ENCODE measurements at places on chromosomes 6 and 20.

- no peak for DNase-seq
Observed at GRCh38 chr6:32816746-32817204, at the start of gene HLA-DOB. TSS of gene HLA-DOB (minus strand) at chr6:32817002. CDS start at chr6:32816951, 51 bp downstream.

DNA sequence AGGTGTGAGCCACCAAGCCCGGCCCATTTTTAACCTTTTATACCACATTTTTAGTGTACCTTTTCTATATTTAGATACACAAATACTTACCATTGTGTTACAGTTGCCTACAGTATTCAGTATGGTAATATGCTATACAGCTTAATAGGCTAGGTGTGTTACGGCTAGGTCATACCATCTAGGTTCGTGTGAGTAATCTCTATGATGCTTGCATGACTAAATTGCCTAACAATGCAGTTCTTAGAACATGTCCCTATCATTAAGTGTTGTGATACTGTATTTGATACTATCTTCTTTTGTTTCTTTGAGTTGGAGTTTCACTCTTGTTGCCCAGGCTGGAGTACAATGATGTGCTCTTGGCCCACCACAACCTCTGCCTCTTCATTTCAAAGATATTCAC is 387.7 kb upstream of the SASH1 start:
- DNase-seq = no peak

DNA sequence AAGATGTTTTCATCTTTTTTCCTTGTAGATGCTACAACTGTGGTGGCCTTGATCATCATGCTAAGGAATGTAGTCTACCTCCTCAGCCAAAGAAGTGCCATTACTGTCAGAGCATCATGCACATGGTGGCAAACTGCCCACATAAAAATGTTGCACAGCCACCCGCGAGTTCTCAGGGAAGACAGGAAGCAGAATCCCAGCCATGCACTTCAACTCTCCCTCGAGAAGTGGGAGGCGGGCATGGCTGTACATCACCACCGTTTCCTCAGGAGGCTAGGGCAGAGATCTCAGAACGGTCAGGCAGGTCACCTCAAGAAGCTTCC is 101.5 kb downstream of the POPDC3 start:
- DNase-seq = no peak

DNA sequence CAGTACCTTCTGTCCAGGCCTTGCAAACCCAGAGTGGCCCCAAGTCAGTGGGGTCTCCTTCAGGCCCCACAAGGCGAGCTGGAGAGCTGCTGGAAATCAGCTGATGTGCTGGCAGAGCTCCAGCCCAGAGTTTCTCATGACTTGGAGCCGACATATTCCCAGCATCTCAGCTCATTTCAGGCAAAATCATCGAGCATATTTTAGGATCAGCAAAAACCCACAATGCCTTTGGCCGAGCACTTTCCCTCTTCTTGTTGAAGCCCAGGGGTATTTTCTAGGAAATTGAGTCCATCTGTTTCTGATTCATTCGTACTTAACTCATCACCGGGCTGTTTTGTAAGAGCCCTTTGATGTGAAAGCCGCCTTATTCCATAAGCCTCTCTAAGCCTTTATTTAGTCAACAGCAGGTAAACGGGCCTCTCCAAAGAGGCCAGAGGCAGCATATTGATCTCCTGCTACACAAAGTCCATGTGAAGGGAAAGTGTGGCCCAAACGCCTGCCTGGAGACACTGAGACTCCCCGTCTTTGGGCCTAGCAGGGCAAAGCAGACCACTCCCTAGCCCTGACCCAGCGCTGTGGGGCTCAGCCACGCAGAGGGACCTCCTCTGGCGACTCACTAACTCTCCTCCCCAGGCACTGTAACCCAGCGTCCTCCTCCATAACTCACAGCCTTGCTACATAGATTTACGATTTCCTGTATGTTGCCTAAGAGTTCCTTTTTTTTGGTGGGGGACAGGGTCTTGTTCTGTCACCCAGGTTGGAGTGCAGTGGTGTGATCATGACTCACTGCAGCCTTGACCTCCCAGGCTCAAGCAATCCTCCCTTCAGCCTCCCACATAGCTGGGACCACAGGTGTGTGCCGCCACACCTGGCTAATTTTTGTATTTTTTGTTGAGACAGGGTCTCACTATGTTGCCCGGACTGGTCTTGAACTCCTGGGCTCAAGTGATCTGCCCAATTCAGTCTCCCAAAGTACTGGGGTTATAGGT is 12.1 kb upstream of the C20orf203 start:
- no peak for DNase-seq

DNA sequence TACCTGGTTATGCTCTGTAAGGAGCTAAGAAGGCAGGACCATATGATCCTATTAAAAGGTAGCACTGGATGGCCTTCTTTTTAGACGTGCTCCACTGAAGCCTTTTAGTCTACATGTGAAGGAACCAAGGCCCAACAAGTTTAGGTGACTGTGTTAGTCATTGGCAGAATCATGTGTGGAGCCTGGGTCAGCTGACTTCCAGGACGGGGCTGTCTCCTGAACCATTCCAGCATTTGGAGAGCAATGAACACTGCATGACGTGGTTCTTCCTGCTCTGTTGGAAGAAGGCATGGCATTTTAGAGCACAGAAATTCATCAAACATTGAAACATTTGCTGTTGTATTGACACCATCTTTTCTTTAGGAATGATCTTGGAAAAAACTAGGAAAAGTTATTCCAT is 87.8 kb upstream of the TIAM2 start:
- DNase-seq = no peak

DNA sequence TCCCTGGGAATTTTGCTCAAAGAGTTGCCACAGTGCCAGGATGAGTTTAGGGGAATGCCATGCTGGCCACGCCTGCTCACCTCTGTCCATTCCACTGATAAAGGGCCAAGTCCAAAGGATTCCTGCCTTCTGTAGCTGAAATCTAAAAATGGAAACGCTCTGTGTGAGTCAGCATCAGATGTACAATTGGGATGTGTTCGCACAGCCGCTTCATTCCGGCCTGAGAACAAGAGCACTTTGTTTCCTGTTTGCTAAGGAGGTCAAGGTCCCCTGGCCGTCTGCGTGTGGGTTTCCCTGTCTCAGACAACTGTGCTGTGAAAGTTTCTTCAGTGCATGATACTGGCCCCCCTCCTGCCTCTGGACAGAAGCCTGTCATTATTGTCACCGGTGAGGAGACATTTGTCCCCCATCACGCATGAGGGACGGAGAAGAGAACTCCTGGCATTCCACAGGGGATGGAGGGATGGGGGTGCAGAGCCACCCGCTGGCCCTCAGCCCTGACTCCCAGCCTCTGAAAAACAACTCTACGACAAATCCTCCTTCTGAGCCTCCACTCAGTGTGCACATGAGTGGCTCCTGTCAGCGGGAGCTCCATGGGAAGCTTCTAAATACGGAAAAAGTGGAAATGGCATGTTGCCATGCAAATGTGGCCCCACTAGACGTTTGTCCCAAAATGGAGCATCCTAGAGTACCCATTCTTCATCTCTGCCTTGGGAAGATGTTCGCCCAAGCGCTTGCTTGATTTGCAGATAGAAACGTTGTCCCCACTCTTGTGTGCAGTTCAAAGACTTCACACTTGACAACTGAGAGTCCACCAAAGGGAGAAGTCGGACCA is 143.5 kb upstream of the AFDN start:
- DNase-seq = no peak

- no peak for DNase-seq
Observed at GRCh38 chr20:39016041-39016440, 53.9 kb downstream of the DHX35 start.

GRCh38 chr6:52482903-52483670 is 62.9 kb downstream of the EFHC1 start:
- no peak for DNase-seq

DNA sequence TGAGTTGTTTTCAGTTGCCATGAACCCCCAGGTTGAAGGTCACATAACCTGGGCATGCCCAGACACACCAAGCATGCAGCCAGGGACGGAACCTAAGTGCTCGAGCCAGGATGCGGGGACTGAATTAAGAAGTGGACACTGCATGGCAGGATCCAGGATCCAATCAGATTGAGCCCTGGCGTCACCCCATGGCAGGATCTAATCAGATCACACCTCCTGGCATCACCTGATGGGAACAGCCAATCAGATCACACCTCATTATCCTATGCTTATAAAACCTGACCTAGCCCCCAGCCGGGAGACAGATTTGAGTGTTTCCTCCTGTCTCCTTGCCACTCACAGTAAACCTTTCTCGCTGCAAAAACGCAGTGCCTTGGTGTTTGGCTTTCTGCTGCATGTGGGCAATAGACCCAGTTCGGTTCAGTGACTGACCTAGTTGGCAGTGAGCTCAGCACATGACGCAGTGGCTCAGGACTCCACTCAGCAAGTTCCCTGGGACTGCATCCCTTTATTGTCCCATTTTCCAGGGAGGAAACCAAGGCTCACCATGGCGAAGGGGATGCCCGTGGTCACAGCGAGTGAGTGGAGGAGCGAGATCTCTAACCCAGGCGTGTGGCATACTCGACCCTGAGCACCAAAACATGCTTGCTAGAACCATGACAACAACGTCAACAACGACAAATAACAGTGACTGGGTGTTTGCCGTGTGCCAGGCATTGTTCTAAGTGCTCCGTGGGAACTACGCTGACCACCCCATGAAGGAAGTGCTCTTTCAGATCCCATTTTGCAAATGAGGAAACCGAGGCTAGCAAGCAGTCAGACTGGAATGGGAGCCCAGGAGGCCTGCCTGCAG is 66.3 kb downstream of the RBM38 start:
- no peak for DNase-seq

- DNase-seq = no peak
Observed at GRCh38 chr20:3863317-3863716, 16.7 kb downstream of the MAVS start.

DNA sequence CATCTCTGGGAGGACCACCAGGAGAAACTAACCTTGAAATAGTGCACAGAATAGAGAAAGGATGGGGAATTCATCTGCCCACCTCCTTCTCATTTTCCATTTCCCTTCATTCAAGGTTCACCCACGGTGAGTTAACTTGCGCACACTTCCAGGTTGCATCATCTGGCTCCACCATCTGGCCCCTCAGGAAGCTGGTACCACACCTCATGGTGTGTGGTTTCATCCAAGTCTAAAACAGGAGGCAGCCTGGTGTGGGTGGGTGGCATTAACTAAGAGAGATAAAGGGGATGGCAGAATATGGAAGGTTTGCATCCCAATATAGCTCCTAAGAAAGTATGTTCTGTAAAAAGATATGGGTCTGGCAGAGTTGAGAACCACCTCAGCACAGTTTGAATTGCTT is 3.8 kb downstream of the ZNF334 start:
- no peak for DNase-seq

DNA sequence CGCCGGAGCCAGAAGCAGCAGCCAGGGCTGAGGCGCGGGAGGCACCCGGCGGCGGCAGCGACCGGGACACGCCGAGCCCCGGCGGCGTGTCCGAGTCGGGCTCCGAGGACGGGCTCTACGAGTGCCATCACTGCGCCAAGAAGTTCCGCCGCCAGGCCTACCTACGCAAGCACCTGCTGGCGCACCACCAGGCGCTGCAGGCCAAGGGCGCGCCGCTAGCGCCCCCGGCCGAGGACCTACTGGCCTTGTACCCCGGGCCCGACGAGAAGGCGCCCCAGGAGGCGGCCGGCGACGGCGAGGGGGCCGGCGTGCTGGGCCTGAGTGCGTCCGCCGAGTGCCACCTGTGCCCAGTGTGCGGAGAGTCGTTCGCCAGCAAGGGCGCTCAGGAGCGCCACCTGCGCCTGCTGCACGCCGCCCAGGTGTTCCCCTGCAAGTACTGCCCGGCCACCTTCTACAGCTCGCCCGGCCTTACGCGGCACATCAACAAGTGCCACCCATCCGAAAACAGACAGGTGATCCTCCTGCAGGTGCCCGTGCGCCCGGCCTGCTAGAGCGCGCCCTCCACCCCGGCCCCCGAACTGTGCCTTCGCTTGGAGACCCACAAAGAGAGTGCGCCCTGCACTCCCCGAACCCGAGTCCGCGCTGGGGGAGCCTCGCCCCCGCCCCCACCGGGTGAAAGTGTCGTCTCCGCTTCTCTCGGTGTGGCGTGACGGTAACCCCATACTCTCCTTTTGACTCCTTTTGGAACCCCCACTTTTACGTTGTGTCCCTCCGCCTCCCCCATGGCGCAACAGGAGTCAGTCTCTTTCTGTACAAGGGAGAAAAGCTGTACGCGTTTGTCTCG is 1.6 kb downstream of the INSM1 start:
- no peak for DNase-seq

DNA sequence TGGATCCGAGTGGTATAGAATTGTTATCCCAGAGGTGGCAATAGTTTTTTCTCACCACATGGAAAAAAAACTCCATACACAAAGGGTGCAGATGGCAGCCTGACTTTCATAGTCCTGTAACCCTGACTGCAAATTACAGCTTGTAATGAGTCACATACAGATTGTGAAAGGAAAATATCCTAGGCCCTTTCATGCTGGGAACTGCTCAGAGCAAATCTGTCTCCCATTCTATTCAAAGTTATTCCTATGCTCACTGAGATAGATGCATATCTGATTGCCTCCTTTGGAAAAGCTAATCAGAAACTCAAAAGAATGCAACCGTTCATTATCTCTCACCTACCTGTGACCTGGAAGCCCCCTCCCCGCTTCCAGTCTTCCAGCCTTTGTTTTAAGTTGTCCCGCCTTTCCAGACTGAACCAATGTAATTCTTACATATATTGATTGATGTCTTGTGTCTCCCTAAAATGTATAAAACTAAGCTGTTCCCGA is 108.7 kb upstream of the MAP3K4 start:
- DNase-seq = no peak

GRCh38 chr6:38599261-38599660 is 40.5 kb downstream of the BTBD9 start:
- DNase-seq = no peak

- no peak for DNase-seq
Observed at GRCh38 chr6:129604321-129604720, 105.7 kb downstream of the ARHGAP18 start.

- DNase-seq = no peak
Observed at GRCh38 chr20:50682065-50682464, 9.3 kb downstream of the RIPOR3 start.

DNA sequence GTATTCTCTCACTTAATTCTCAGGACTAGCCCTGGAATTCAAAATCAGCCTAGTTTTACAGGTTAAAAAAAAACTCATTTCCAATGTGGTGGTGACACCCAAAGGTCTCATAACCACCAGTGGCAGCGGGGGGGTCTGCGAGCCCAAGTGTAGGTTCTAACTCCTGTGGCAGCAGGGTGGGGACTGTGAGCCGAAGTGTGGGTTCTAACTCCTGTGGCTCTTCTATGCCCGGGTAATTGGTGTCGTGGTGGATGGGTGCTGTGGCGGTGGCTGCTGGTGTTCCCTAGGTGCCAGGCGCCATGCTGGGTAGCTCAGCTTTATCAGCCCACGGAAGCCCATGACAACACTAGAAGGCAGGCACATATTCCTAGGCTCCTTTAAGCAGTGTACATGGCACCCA is 4.9 kb upstream of the ANKRD60 start:
- no peak for DNase-seq

GRCh38 chr20:51430198-51430950 is 112.1 kb downstream of the NFATC2 start:
- DNase-seq = no peak

- DNase-seq = no peak
Observed at GRCh38 chr6:81772741-81773140, 20.3 kb upstream of the TENT5A start.

- DNase-seq = no peak
Observed at GRCh38 chr6:134435814-134436280, 117.9 kb upstream of the SGK1 start.

- no peak for DNase-seq
Observed at GRCh38 chr20:60300374-60300773, 342.2 kb downstream of the CDH26 start.

Measured in hematopoietic multipotent progenitor cell treated with erythropoietin and hydrocortisone succinate and interleukin-3 and kit ligand, for 17 days (in vitro differentiated cells).